ENCODE measurements at places on chromosomes 3 and 15.

GRCh38 chr15:101052681-101053121, 133.5 kb downstream of the LRRK1 start:
- DNase-seq = no peak

- no peak for DNase-seq
These were observed 2.4 kb downstream of the SCAP start for GRCh38 chr3:47473391-47473790.

DNA sequence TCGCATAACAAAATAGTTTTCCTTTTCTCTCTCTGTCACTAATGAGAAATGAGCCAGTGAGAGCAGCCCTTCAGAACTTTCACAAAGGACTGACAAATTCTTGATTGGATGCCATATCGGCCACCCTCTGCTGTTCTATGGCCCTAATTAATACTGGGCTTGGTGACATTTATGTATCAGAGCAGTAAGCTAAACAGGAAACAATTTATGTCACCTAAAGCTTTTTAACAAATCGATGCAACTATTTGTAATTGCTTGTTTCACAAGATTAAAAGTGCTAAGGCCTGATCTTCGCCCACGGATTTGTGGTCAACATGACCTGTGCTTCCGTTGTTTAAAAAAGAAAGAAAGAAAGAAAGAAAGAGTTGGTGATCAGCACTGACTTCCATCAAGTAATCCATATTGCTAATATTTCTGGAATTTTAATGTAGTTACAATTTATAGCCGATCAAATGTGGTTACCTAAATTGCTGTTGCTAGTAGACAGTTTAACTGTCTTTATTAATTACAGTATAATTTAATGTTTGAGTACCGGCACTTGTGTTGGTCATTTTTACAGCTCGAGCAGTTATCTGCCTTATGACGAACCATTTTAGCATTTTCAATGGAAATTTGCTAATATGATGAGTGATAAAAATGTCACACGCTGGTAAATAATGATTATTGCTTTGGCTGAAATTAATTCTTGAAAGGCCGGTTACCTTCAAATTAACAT, 631.3 kb downstream of the FOXP1 start:
- no peak for DNase-seq

GRCh38 chr3:192494174-192494573, 233.2 kb downstream of the FGF12 start:
- peak; percentile 32 for DNase-seq
